ENCODE measurements at places on chromosomes 5 and 9.

DNA sequence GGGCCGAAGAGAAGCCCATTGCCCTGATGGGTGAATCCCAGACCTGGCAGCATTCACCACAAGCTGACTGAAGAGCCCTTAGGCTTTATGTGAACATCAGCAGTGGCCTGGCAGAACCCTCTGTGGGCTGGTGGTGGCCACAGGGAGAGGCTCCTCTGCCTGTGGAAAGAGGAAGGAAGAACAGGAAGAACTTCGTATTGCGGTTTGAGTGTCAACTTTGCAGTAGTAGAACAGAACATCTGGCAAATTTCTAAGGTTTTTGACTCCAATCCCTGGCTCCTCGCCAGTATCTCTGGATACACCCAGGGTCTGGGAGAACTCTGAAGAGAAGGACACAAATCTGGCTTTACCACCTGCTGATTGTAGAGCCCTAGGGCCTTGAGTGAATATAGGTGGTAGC lies 356.4 kb upstream of the GRAMD2B start:
- DNase-seq: no peak

GRCh38 chr9:98482226-98482625 lies 226.5 kb downstream of the GABBR2 start:
- DNase-seq: no peak

DNA sequence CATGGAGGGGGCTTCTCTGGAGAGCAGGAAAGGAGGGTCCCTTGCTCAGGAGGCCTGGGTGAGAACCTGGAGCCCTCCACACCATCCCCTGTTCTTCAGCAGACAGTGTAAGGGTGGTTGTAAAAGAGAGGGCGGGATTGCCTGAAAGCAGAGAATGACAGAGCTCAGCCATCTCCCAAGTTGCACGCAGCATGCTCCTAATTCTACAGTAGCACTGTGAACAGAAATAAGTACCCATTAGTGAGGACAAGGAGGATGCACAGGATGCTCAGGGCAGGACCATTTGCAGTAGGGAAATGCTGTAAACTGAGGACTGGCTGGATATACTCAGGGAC lies 8.4 kb downstream of the CCDC69 start:
- DNase-seq: no peak

- DNase-seq: no peak
These were observed 34.0 kb upstream of the FCHO2 start for GRCh38 chr5:72921886-72922285.
